ENCODE measurements at places on chromosomes 1 and 21.

DNA sequence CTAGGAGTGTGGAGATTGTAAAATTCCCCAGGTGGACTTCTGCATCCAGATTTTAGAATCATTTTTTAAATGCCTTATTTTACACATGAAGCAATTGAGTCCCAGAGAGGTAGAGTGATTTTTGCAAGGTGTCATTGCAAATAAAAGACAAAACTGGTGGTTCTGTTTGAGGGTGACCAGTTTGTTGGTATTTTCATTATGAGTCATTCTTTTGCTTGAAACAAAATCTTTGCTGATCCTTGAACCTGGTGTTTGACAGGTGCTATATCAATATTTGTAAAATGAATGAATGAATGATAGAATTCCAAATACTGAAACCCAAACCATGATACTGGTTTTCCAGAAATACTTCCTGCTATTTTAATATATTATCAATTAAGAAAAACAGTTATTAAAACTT lies 44.1 kb downstream of the TTC3 start:
- DNase-seq = no peak

DNA sequence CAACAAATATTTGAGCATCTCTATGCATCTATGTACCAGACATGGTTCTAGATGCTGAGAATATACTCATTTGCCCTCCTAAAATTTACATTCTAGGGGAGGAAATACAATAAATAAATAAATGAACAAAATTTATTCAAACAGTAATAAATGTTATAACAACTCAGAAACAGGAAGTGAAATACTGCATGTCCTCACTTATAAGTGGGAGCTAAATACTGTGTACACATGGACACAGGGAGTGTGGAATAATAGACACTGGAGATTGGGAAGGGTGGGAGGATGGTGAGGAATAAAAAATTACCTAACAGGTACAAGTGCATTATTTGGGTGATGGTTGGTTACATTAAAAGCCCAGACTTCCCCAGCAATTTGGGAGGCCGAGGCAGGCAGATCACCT lies 4.3 kb downstream of the COA7 start:
- no peak for DNase-seq

DNA sequence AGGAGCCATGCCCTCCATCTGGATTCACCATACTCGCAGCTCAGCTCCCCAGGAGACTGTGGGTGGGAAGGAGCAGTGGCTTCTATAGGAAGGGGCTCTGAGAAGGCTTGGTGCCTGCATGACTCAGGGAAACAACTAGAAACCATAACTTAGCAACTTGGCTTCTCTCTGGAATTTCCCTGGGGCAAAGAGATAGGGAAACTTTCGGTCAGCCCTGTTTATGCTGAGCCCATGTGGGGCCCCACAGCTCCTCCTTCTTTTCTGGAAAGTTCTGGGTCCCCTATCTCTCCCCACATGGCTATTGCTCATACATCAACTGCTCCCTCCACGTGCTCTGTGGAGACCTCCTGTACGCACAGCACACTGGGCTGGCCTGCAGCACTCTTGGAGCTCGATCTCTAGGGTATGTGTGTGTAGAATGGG lies 39.3 kb downstream of the PLEKHA6 start:
- peak; percentile 74 for DNase-seq

- peak; percentile 9 for DNase-seq
Observed at GRCh38 chr1:88029142-88029541, 654.9 kb upstream of the PKN2 start.

- no peak for DNase-seq
Observed at GRCh38 chr1:107541412-107541811, 400.6 kb downstream of the NTNG1 start.

GRCh38 chr21:44475266-44475845 lies 20.0 kb downstream of the LRRC3 start:
- DNase-seq = no peak

DNA sequence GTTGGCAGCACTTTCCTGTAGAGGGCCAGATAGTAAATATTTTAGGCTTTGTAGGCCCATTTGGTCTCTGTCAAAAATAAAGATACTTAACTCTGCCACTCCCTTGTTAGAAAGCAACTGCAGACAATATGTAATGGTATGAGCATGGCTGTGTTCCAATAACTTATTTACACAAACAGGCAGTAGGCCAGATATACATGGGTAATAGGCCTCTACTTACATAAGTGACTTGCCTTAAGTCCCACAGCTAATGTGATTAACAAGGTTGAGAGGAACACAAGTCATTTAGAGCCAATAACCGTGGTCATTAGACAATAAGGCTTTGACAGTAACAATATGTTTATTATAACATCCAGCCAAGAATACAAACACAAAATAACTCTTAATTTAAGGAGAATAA lies 17.4 kb downstream of the CCT8 start:
- DNase-seq = no peak

DNA sequence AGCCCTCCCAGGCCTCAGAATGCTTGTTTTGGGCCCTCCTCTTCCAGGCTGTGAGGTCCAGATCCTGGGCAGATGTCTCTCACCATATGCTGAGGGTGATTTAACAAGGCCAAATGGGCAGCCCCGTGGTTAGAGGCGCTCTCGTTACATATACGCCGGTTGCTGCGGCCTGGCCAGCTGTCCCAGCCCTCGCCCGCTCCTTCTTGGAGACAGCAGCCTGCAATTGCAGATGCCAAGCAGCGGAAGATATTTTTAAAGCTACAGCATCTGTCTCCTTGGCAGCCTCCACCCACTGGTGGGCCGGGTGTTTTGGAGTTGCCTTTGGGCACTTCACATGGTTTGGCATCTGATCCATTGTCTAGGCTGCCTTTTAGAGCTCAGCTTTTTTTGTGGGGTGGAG lies 178.8 kb upstream of the NFIA start:
- DNase-seq = peak; percentile 5

DNA sequence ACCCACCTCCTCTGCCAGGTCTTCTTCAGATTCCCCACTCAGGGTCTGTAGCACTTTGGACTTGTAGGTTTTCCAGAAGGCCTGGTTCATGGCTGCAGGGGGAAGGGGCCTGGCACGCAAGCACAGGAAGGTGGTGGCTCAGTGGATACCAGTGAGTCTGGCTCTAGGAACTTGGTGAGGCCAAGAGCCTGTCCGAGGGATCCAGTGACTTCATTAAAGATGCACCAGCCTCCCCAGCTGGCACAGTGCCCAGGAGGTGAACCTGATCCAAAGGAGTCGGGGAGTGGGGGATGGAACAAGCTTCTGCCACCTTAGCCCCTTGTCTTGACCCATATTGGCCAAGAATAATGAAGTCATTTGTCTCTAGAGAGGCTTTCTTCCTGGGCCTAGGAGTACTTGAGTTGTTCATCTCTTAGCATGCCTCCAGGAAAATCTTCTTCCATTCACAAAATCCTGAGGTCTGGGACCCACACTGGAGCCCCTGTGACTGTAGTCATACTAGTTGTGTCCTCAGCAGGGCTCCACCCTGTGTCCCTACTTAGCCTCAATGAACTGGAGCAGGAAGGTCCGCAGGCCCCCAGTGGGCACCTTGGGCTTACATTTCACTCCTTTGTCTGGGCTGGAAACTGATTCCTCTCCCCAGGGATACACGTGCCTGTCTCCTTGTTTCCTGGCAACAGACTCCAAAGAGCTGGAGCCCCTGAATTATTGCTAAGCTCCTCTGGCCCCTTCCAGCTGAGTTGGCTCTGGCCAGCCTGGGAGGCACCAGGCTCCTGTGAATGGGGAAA lies at the start of gene C1orf232:
Gene C1orf232, minus strand, starts transcription at position 554 of the 788 bp plus-strand sequence. Its CDS starts 464 bp downstream, at position 90.
- DNase-seq = no peak

GRCh38 chr1:24713176-24713575 lies 32.1 kb upstream of the CLIC4 start:
- peak; percentile 76 for DNase-seq

- no peak for DNase-seq
Observed at GRCh38 chr1:87136607-87137341, 191.9 kb upstream of the LMO4 start.

DNA sequence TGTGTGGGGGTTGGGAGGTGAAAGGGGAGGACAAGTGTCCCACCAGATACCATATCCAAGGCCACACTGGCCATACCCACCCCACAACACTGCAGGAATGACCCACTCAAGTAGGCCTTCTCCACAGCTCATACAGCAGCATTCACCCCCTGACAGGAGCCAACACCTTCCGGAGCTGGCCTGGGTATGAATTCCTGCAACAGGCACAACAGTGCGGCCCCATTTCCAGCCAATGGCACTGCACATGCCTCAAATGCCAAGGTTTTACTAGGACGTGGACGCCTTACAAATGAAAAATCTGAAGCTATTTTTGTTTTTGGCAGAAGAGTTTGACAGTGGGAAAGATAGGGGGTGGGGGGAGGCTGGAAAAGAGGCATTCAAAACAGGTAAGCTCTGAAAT lies 2.0 kb downstream of the KCND3 start:
- no peak for DNase-seq

- DNase-seq = no peak
Observed at GRCh38 chr1:182890927-182891610, 51.9 kb downstream of the DHX9 start.

- no peak for DNase-seq
Observed at GRCh38 chr1:241964550-241965282, 7.1 kb downstream of the BECN2 start.

DNA sequence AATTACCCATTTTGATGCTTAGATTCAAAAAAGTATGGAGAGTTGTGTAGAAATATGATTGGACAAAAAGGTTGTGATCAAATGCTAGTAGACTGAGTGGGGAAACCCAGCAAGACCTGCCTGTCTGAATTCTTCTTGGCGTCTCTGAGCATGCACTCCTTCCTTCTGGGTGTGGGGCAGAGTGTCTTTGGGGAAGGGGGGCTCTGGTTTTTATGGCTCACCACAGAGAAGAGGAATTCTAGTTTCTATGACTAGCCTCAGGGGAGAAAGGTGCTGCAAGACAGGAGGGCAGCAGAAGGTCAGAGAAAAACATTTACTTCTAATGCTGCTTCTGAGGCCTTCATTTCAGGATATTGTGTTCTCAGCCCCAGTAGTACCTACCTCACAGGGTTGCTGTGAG lies 33.9 kb upstream of the PIGC start:
- no peak for DNase-seq

GRCh38 chr21:41373763-41374162 lies 11.9 kb downstream of the MX2 start:
- DNase-seq = no peak

- no peak for DNase-seq
Observed at GRCh38 chr21:44333509-44334328, 5.5 kb downstream of the CFAP410 start.

- DNase-seq = no peak
Observed at GRCh38 chr1:160539990-160540858, 17.2 kb upstream of the SLAMF6 start.

DNA sequence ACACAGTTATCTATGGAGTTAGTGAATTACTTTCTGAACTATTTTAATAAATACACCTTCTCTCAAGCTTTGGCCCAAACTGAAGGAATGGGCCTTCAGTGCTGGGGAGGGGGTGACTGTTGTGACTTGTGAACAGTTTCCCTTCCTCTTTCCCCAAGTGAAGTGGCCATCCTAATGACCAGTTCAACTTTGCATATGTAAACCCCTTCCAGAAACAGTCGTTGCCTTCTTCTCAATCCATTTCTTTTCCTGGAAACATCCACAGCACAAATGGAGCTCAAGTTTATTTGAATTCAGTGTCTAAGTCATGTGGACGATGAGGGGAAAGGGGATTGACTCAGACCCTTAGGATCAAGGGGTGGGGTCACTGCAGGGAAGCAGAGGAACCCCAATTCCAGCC lies 1.3 kb upstream of the INPP5B start:
- DNase-seq = no peak

DNA sequence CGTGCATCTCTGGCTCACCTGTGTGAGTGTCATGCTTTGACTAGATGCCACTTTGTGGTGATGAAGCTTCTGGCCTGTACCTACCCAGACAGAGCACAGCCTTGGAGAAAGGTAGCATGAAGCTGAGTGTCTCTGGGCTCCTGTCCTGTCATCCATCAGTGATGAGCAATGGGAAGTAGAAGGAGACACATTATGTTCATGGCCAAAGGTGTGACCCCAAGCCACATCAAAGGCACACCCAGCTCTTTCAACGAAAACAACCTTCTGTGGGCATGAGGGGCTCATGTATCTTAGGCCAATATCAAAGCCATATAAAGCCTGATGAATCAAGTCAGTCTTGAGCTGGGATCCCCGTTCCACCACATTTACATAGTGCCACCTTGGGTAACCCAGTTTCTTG lies 1.0 kb upstream of the CLIC6 start:
- no peak for DNase-seq

DNA sequence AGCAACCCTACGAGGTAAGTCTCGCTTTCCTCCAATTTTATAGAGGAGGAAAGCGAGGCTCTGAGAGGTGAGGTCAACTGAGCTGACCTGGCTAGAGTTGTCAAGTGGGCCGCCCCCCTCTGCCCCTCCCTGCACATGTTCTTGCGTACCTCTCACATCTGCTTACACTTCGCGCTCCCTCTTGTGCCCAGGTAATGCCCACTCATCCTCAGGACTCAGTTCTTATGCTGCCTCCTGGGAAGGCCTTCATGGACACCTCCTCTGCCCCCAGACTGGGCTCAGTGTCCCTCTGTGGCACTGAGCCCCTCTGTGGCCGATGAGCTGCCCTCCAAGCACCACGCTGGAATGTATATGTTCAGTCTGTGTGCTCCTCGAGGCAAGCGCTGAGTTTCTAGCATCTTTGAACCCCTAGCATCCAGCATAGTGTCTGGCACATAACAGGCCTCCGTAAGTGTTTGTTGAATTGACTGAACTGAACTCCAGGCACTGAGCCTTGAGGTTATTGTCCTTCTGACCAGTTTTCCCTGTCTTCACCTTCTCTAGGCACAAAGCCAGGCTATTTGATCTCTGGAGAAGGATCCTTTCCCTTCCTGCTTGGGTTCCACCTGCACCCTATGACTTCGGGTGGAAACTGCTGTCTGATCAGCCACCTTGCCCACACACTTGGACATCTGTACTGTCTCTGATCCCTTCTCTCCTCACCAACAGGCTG lies 13.5 kb downstream of the MOV10 start:
- no peak for DNase-seq

DNA sequence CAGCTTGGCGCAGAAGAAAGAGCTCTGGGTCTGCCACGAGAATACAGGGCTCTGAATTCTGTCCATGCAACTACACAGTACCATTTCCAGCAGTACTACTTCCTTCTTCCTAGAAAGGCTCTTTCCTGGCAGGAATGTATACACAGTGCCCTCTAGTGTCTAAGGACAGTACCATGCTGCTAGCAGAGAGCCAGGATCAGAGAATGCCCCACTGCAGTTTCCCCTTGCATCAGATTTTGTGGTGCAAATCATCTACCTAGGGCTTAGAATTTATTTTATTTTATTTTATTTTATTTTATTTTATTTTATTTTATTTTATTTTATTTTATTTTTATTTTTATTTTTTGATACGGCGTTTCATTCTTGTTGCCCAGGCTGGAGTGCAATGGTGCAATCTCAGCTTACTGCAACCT lies 50.8 kb downstream of the PAX7 start:
- DNase-seq = peak; percentile 45

DNA sequence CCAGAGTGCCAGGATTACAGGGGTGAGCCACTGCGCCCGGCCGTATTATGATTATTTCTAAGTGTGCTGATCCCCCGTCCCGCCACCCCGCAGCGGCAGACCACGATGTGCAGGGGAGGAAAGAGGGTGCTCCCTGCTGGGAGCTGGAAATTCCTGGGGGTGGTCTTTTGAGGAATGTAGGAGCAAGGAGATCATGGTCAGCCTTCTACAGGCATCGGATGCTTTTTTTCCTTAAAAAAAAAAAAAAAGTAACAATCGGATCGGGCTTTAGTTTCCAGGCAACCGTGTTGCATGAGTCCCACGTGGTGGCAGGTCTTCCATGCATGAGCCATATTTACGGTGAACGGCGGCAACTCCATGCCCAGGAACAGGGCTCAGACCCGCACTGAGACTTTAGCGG lies 74.2 kb upstream of the COX20 start:
- DNase-seq = no peak
